ENCODE measurements at places on chromosomes 2 and 18. TPM values are rescaled to one million over a fixed set of nuclear protein-coding genes. Genes with fewer than 3 reads are reported as not detected.

GRCh38 chr18:5817816-5818215 is 77.5 kb downstream of the TMEM200C start:
- ATAC-seq: no peak

- ATAC-seq: peak; percentile 6
Measured at GRCh38 chr2:29920631-29921559, 491 bp downstream of the ALK start.

- no peak for ATAC-seq
Measured at GRCh38 chr2:217551252-217551899, 451.4 kb downstream of the TNS1 start.

DNA sequence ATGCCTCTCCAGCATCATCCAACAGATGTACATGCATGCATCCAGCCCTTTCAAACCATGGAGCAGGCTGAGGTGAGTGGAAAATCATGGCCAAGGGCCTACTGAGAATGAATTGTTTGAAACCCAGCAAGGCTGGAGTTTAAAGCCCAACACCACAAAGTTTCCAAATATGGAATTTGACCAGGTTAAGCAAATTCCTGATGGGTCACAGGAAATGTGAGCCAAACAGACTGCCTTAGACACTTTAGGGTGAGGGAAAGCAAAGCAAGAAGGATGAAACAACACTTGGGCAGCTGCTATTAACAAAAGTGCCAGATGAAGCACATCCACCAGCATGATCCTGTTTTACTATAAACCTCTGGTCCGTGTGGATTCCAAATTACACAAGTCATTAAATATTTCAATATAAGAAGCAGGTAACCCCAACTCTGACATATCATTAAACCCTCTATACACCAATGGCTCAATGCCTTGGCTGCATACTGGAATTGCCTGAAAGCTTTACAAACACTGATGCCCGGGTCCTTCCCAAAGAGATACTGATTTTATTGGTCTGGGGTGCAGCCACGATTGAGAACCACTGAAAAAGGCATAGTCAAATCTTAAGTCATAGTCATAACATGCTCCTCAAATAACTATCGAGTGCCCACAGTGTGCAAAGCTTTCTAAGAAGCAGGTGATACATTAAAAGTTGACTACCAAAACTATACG is 9.1 kb downstream of the KLF7 start:
- ATAC-seq: no peak

- no peak for ATAC-seq
Measured at GRCh38 chr2:169828141-169828811, 1.0 kb downstream of the UBR3 start.

DNA sequence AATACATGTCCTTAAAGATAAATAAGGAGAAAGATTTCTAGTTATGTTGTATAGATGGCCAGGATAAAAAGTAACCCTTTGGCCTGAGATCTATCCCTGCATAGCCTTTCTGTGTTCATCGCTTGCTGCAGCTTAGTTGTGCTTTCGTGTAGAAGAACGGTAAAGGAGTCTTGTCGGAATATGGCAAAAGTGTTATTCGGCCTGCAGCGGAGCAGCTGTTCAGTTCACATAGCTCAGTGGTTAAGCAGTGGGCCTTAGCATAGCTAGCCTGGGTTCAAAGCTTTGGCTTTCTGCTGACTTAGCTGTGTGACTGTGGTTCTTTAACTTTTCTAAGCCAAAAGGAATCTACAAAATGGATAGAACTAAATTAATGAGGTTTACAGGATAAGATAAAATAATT is 55.4 kb downstream of the MALT1 start:
- no peak for ATAC-seq

DNA sequence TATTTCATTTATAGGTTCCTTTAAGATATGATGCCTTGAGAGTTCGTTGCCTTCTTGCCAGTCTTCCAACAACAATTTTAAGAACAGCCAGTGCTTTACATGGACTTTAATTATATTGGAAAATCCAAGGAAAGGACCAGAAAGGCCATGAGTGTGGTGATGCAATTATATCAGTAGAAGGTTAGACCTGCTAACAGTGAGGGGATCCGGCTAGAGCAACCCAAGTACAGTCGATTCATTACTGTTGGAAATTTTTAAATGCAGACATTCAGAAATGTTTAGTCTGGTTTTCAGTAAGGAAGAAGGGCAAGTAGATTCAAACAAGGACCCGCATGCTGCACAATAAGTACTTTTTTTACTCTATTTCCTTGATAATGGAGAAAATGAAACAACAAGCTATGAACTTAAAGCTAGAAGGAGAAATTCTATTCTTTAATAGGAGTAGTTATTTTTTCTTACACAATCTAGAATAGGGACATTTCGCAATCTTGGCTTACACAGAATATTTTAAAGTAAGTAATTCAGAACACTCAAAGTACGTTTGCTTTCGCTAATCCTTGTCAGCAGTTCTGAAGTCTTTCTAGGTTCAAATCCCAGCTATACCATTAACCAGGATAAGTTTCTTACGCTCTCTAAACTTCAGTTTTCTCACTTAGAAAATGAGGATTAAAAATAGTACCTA is 405.5 kb downstream of the MEIS1 start:
- no peak for ATAC-seq

DNA sequence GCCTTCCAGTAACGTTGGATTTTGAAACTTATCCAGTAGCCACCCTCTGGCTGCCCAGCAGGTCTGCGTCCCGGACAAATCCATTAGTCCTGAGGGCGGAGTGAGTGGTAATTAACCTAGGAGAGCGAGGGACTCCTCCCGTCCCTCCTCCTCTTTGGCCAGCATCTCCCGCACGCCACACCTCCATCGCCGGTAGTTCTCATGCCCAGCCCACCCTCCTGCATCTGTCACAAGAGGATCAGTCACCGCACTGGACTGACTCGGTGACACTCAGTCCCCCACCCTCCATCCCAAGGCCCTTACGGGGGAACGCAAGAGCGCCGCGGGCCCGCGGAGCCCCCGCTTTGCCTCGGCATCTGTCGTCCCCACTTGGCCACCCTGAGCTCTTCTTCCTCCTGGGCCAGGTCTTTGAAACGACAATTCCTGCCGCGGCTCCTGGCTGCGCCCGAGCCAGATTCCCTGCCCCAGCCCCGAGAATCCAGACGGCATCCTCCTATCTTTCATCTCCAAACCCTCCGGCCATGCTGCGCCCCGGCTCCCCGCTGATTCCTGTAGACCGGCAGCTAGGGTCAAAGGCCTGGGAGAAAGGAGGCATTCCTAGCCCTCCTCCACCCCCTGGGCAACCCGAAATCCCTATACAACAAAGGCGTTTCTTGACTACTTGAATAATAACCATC is 77.5 kb downstream of the EIF2AK3 start:
- no peak for ATAC-seq

GRCh38 chr2:117745537-117745936 is 69.0 kb upstream of the DDX18 start:
- no peak for ATAC-seq

- ATAC-seq: no peak
Measured at GRCh38 chr2:212709280-212709679, 170.7 kb upstream of the ERBB4 start.

DNA sequence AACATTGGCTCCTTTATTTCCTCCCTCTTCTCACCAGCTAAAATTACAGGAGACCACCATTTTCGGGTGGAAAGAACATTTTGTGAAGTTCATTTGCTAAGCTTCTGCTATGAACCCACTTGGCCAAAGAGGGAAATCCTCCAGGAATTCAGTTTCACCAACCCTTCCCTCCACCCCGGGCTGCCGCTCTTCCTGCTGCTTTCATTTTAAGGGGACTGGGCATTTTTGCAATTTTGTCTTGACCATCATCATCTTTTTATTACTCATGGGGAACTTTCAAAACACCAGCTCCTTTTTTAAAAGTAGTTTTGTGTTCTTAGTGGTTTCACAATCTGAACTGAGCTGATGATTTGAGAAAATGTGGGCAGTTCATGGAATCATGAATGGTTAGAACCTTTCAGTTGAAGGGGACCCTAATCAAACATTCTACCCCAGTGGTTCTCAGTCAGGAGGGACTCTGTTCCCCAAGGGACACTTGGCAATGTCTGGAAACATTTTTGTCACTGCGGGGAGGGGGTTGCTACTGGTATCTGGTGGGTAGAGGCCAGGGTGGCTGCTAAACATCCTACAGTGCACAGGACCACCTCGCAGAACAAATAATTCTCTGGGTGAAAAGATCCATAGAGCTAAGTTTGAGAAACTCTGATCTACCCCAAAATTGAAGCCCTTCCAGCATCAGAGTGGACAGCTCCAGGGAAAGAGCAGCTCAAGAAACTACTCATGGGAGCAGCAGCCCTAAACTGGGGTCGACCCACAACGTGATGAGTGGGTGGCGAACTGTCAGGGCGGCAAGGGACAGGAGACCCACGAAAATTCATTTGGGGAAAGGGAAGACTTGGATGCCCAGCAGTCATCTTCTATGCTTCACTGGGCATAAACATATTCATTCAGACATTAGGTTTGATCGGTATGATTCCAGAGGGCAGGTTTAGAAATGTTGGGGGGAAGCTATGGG is 92.9 kb downstream of the ACKR3 start:
- peak; percentile 22 for ATAC-seq

DNA sequence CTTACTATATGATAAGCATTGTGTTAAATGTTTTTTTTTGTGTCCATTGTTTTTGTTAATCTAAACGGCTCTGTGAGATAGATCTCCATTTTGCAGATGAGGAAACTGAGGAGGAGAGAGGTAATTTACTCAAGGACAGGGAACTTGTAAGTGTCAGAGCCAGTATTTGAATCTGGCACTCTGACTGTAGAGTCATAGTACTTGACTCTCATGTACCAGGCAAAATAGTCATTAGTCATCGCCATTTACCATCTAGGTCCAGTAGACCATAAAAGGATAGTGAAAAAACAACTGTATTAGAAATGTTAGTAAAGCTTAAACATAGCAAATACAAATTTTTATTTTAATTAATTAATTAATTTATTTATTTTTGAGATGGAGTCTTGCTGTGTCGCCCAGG is 4.8 kb downstream of the PSMD14 start:
- no peak for ATAC-seq

DNA sequence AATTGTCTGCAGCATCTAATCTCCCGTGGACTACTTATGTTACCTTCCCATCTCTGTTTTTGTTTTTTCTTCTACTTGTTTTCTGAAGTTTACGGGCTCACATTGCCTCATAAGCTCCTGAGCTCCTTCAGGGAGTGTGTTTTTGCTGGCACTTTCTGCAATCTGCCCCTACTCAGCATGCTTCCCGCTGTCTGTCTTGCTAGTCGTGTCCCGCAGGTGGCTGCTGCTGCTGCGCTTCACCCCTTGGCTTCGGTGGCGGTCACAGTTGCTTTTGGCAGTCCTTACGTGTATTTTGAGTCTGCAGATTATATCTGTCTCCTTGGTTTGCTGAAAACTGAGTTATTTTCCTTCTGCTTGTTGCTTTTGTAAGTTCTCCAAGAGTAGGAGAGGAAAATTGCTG is 37.3 kb downstream of the FER1L5 start:
- ATAC-seq: no peak

DNA sequence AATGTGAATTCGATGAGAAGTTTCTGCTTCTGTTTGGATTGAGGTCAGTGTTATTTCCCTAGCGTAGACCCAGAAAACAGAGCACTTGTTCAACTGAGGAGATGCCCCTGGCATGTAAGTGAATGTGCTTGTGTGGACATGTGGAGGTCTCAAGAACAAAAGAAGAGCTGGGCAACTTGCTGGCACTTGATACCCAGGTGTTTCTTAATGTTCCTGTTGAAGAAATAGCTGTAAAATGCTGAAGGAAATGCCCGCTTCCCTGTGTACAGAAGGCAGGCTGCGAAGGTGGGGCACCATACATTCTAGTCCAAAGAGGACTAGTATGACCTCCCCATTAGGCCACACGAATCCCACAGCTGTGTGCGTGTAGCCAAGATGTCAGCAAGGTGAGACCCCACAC is 9.8 kb upstream of the LBH start:
- ATAC-seq: no peak

- no peak for ATAC-seq
Measured at GRCh38 chr2:23827287-23827686, 99.6 kb downstream of the ATAD2B start.

DNA sequence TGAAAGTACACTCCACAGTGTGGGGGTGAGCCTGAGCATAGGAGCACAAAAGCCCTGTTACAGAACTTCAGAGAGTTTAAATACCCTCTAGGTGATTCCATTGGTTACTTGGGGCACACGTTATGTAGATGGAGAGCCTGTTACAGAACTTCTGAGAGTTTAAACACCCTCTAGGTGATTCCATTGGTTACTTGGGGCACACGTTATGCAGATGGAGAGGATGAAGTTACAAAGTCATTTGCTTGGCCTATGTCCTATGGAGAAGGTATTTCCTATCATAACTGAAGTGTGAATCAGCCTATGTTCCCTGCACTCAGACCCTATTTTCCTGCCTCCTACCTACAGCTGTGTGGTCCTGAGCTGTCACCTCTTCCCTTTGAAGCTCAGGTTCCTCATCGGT is 3.8 kb upstream of the CAPN10 start:
- no peak for ATAC-seq

DNA sequence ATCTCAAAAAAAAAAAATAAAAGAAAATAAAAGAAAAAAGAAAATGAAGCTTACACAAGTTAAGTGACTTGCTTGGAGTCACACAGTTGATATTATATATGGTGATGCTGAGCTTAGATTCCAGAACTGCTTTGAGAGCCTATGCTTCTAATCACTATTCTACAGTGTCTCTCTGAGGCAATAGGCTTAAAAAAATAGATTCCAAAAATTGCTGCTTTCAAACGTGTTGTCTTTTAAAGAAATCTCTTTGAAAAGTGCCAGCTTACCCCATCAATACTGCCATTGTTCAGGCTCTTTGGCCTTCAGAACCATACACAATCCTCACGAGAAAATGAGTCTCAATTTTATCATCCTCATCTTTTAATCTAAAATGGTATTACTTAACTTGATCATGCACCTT is 102.6 kb downstream of the CDK15 start:
- no peak for ATAC-seq

DNA sequence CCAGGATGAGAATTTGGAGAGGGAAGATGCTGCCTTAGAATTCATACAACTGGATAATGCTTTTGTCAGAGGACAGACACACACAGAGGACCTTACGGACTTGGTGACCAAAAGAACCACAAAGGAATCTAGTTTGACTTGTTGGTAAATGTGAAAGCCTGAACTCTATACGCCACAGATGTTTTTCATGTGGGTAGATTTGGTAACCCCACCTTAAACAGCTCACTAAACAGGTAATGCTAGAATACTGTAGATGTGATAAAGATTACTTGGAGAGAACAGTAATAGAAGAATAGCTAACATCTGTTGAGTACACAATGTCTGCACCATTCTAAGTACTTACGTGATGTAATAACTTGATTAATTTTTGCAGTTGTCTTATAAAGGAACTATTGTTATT is 24.1 kb downstream of the ANXA4 start:
- ATAC-seq: no peak

- ATAC-seq: no peak
Measured at GRCh38 chr18:41721103-41721790, 233.8 kb upstream of the PIK3C3 start.

GRCh38 chr2:174024524-174025270 is 59.5 kb upstream of the SP3 start:
- ATAC-seq: peak; percentile 76

GRCh38 chr2:210158236-210158635 is 13.0 kb downstream of the KANSL1L start:
- no peak for ATAC-seq

- no peak for ATAC-seq
Measured at GRCh38 chr2:151713291-151713903, 20.9 kb downstream of the NEB start.

GRCh38 chr2:101657787-101658186 is 39.7 kb upstream of the MAP4K4 start:
- ATAC-seq: no peak

LRRTM1 gene
- 1.2 TPM for total RNA-seq

CHRNG gene
- total RNA-seq: not detected

AKAIN1 gene
- not detected for total RNA-seq

MC4R gene
- 0.93 TPM for total RNA-seq

DSG4 gene
- not detected for total RNA-seq

SFT2D3 gene
- 12.6 TPM for total RNA-seq

MARCO gene
- 8.1 TPM for total RNA-seq
